Left renal pelvis (tissue), 4 donors: ENCODE measurements at places on chromosomes 12 and 14. TPM values are rescaled to one million over a fixed set of nuclear protein-coding genes. Genes with fewer than 3 reads are reported as not detected.

Gene SMIM41
- 0.29 TPM for polyA plus RNA-seq

Gene DBX2
- polyA plus RNA-seq, result 0.11 TPM

Gene HOXC10
- 114 TPM for polyA plus RNA-seq

Gene PGF
- polyA plus RNA-seq, result 9.3 TPM

Gene SALL2
- polyA plus RNA-seq, result 58.4 TPM

Gene ACOT4
- polyA plus RNA-seq, result 0.74 TPM

Gene TRHDE
- polyA plus RNA-seq, result 5.4 TPM
